ENCODE measurements at places on chromosomes 2 and 18. TPM values are rescaled to one million over a fixed set of nuclear protein-coding genes. Genes with fewer than 3 reads are reported as not detected.

The AMER3 gene
- total RNA-seq, result not detected

The CFAP53 gene
- not detected for total RNA-seq

The PARD6G gene
- total RNA-seq, result 32.7 TPM

The CRYBA2 gene
- not detected for total RNA-seq

The SOX11 gene
- not detected for total RNA-seq

The TFCP2L1 gene
- 32.7 TPM for total RNA-seq

DNA sequence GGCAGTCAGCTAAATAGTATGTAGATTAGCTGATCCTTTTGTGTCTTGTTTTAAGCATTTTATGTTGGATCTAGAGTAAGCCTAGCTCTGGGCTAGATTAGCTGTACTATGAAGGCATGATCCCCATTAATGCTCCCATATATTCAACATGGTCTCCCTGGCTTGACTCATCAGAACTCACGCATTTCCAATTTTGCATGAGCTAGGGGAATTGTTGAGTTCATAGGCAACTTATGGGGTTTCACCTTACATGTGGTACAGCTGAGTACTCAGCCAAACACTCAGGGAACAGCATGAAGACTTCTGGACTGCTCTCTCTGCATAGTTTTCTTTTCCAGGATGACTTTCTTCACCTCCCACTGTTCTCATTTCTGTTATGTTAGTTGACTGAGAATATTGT, 248.2 kb downstream of the TMX3 start:
- H3K4me1 ChIP-seq, result no peaks in the 10 kb centered on the region
- H3K27me3 ChIP-seq, result no peaks in the 10 kb centered on the region
- H3K27ac ChIP-seq, result no peak overlapping the region
- no peak for DNase-seq

GRCh38 chr2:171837736-171838135, 56.3 kb downstream of the SLC25A12 start:
- H3K4me1 ChIP-seq, result no peaks in the 10 kb centered on the region
- no peak overlapping the region for H3K4me3 ChIP-seq
- peaks cover 4% of the 10 kb centered on the region for H3K36me3 ChIP-seq
- H3K27me3 ChIP-seq, result no peaks in the 10 kb centered on the region
- no peak for DNase-seq

DNA sequence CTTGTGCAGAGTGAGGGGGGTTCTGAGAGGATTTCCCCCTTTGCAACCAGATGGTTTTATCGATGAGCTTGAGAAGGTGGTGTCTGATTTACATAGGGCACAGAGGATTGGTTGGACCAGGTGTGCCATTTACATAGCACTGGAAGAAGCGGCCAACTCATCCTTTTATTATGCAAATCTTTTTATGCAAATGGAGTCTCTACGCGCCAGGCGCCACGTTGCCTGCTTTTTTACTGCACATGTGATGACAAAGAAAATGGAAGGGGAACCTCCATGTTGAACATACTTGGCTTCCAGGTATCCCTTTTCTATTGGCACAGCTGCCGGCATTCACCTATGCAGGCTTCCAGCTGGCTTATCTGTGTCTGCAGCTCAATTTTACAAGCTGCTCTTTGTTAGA, 18.4 kb upstream of the TXNL4A start:
- H3K27ac ChIP-seq, result no peak overlapping the region
- no peaks in the 10 kb centered on the region for H3K4me1 ChIP-seq
- H3K36me3 ChIP-seq, result no peaks in the 10 kb centered on the region
- no peaks in the 10 kb centered on the region for H3K27me3 ChIP-seq

- H3K36me3 ChIP-seq, result no peaks in the 10 kb centered on the region
- peaks cover 6% of the 10 kb centered on the region for H3K4me1 ChIP-seq
- no peaks in the 10 kb centered on the region for H3K27me3 ChIP-seq
- H3K27ac ChIP-seq, result no peak overlapping the region
- peak; percentile 61 for DNase-seq
Measured at GRCh38 chr2:231359948-231360347, 35.6 kb upstream of the B3GNT7 start.

GRCh38 chr2:188629753-188630527, 338.3 kb downstream of the GULP1 start:
- no peak overlapping the region for H3K4me3 ChIP-seq
- no peaks in the 10 kb centered on the region for H3K36me3 ChIP-seq
- DNase-seq, result no peak
- H3K27ac ChIP-seq, result peak overlapping the region; percentile 70

DNA sequence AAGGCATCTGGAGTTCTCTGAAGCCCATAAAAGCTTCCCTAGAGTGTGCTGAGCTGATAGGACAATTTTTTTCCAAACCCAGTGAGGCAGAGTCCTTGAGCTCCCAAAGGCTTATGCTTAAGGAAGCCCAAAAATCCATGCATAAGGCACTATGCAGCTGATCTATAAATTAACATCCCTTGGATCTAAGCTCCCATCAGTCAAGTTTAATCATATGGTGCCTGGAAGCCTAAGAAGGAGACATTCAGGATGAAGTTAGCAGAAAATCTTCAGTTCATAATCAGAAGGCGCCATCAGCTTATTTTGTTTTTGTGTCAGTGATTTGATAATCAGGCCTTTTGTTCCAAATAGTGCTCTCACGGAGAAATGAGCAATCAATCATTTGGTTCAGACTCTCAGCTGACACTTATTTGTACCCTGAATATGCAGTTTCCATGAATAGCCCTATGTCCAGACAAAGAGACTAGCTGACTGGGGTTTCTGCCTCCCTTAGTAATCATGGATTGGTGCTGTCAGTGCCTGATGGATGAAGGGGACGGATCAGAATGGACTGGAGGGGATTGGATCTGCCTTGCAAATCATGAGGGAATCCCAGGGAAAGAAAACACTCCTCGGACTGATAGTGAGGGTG, 464.8 kb upstream of the RGPD4 start:
- no peaks in the 10 kb centered on the region for H3K27me3 ChIP-seq
- no peak overlapping the region for H3K27ac ChIP-seq
- H3K4me1 ChIP-seq, result no peaks in the 10 kb centered on the region
- no peak overlapping the region for H3K4me3 ChIP-seq

- H3K4me1 ChIP-seq, result no peaks in the 10 kb centered on the region
- H3K27ac ChIP-seq, result no peak overlapping the region
- H3K36me3 ChIP-seq, result no peaks in the 10 kb centered on the region
Measured at GRCh38 chr18:25787276-25787675, 303.1 kb downstream of the SS18 start.

- H3K36me3 ChIP-seq, result no peaks in the 10 kb centered on the region
- H3K27me3 ChIP-seq, result no peaks in the 10 kb centered on the region
- no peak overlapping the region for H3K27ac ChIP-seq
- H3K4me3 ChIP-seq, result no peak overlapping the region
- H3K4me1 ChIP-seq, result peaks cover 13% of the 10 kb centered on the region
Measured at GRCh38 chr2:200782251-200782650, 29.5 kb upstream of the BZW1 start.

DNA sequence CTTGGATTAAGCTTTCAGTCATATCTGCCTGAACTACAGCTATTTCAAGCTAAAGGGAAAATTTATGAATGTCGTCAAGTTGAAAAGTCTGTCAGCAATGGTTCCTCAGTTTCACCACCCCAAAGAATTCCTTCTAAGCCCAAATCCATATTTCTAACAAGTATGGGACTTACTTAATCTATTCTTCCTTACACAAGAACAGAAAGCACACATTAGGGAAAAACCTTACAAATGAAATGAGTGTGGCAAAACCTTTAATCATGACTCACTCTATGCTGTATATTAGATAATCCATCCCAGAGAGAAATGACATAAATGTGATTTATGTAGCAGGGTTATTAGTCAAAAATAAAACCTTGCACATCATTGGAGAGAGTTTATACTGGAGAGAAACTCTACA, 78.9 kb downstream of the RAB31 start:
- peaks cover 10% of the 10 kb centered on the region for H3K4me1 ChIP-seq
- DNase-seq, result no peak
- no peak overlapping the region for H3K4me3 ChIP-seq
- H3K36me3 ChIP-seq, result no peaks in the 10 kb centered on the region
- H3K27me3 ChIP-seq, result no peaks in the 10 kb centered on the region
- no peak overlapping the region for H3K27ac ChIP-seq

DNA sequence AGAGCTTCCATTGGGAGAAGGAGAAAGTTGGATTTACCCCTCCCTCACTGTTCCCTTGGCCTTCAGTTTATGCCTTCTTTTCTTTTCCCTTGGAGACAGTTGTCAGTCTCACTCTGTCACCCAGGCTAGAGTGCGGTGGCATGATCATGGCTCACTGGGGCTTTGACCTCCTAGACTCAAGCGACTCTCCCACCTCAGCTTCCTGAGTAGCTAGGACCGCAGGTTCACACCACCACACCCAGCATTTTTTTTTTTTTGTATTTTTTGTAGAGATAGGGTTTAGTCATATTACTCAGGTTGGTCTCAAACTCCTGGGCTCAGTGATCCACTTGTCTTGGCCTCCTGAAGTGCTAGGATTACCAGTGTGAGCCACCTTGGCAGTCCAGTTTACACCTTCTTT, 49.9 kb downstream of the SLC9A4 start:
- H3K4me1 ChIP-seq, result no peaks in the 10 kb centered on the region
- H3K36me3 ChIP-seq, result no peaks in the 10 kb centered on the region
- H3K27me3 ChIP-seq, result no peaks in the 10 kb centered on the region
- no peak overlapping the region for H3K27ac ChIP-seq
- H3K4me3 ChIP-seq, result no peak overlapping the region

DNA sequence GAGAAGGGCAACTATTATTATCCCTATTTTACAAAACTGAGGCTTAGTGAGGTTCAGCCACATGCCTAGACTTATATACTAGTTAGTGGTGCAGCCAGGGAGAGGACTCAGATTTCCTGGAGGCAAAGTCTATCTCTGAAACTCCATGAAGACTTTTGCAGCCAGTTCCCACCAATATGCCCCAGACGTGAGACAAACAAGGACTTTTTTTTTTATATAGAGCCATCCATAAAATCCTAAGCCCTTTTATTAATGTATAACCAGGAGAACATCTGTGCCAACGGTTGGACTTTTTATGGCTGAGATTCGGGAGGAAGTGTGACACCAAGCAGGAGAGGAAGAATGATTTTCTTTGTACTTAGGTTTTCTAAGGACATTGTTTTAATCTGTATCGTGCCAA, 29.9 kb downstream of the LIPG start:
- no peaks in the 10 kb centered on the region for H3K36me3 ChIP-seq
- no peaks in the 10 kb centered on the region for H3K27me3 ChIP-seq
- DNase-seq, result no peak
- no peak overlapping the region for H3K4me3 ChIP-seq
- no peak overlapping the region for H3K27ac ChIP-seq
